ENCODE measurements at places on chromosomes 7 and 10.

GRCh38 chr10:27341001-27341400, 100.4 kb upstream of the ACBD5 start:
- DNase-seq: no peak

GRCh38 chr7:31885171-31885570, 185.0 kb downstream of the PDE1C start:
- DNase-seq: no peak

- no peak for DNase-seq
These were observed 25.7 kb downstream of the C7orf25 start for GRCh38 chr7:42886129-42886528.

- DNase-seq: no peak
These were observed 33.6 kb downstream of the GPER1 start for GRCh38 chr7:1121476-1121875.

- DNase-seq: no peak
These were observed 101.4 kb upstream of the FAM133B start for GRCh38 chr7:92691578-92691977.

- DNase-seq: peak; percentile 14
These were observed 1509.7 kb upstream of the LRRTM3 start for GRCh38 chr10:65416094-65416493.

GRCh38 chr10:27383595-27384542, 120.2 kb upstream of the RAB18 start:
- DNase-seq: peak; percentile 14

DNA sequence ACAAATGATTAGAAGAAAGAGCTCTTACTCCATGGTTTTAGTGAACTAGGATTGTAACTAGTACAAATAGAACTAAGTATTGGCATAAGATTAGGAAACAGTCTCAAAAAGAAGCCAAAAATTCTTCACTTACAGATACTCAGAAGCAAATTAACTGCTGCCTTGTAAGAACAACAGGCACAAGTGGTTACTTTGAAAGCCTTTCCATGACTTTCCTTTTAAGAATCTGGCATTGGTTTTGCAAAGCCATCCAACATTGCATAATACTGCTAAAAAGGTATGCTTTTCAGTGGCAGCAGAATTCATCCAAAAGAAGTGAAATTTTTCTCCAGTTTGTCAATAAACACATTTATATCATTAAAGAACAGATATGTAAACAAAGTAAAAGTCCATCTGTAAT, 126.8 kb upstream of the ODAD2 start:
- DNase-seq: no peak

DNA sequence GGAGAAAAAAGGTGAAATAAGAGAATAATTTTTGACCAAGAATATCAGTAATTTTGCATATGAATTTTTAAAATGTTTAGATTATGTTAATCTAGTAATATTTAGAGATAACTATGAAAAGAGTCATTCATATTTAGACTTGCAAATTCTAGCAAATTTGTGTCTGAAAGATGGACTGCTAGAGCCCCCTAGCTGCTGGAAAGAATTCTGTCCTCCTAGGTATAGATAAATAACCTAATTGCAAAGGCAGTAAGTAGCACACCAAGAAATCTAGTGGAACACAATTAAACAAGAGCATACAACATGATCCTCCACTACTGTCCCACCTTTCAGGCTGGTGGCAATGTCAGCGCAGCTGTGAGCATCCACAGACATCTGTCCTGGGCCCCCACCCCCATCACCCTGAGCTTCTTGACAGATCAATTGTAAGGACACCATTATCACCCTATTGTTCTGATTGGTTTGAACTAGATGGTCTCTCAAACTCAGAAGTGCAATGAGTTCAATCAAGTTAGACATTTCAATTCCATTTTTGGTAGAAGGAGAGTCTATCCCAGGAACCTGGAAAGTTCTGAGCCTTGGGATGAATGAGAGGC, 15.0 kb upstream of the GFRA1 start:
- DNase-seq: peak; percentile 18

GRCh38 chr7:16528520-16528919, 1.9 kb downstream of the LRRC72 start:
- DNase-seq: no peak

DNA sequence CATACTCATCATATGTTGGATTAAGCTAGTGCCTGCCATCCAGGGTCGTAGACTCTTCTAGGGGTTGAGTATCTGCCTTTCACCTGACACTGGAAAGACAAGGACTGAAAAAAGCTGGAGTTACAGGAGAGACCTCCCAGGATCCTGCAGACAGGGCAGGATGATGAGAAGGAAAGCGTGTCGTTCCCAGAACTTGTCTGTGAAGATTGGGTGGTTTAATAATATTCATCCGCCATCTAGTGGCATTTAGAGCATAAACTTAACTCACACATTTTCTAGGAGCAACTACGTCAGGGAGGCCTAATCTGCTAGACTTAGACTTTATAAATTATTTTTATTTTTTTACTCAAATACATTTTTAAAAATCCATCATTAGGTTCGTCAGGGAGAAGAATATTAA, 59.6 kb downstream of the ADRB1 start:
- peak; percentile 53 for DNase-seq

DNA sequence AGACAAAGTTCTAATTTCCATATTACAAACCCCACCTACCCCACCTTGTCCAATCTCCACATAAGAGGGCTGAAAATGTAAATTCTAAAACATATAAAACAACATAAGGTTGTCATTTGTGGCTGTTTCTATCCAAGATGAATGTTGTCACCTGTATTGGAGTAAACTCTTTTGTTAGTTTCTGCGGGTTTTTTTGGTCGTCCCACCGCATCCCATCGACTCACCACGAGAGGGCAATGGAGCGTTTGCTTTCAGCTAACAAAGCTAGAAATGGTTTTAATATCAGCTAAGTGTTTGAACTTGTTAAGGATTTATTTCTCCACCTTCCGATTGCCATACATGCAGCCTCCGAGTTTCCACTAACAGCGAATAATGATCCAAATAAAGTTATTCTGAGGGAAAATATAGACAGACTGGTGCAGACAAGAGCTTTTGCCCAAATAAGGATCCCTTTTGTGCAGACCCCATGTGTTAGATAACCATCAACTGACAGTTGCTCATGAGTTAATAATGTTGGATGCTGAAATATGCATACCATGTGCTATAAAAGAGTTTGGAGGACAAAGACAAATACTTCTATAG, 137.2 kb downstream of the ARID5B start:
- peak; percentile 71 for DNase-seq

GRCh38 chr10:15370856-15371701, at the start of gene FAM171A1:
Gene FAM171A1, minus strand, starts transcription at chr10:15371289. Its CDS starts 237 bp downstream, at chr10:15371052.
- DNase-seq: peak; percentile 86

DNA sequence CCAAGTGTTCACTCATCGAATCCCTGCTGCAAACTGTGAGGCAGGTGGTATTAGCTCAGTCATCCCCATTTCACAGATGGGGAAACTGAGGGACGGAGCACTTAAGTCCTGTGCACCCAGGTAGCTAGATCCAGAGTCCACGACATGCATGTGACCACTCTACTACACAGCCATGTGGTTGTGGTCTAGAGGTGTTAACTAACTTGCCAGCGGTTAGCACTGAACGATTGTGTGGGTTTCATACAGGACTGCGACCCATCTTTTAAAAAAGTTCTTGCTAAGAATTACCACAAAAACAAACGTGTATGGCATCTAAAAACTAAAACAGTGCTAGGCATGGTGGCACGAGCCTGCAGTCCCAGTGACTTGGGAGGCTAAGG, 16.1 kb upstream of the ABCC2 start:
- DNase-seq: no peak

DNA sequence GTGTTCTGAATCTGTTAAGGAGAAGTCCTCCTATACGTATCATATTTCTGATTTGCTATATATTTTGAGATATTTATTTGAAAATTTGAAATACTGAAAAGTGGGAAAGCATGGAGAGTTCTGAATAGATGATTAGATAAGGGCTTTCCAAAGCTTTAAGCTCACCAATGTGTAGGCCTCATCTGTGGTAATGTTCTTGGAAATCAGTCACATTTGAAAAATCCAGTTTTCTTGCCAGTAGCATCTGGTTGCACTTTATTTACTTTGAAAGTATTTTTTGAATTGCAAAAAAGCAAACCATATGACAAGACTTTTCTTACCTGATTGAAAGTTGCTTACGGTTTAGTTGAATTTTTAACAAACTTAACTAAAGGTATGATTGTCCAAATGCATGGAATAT, 21.7 kb downstream of the ADD3 start:
- DNase-seq: no peak

GRCh38 chr7:3119963-3120362, 76.3 kb upstream of the CARD11 start:
- DNase-seq: no peak

DNA sequence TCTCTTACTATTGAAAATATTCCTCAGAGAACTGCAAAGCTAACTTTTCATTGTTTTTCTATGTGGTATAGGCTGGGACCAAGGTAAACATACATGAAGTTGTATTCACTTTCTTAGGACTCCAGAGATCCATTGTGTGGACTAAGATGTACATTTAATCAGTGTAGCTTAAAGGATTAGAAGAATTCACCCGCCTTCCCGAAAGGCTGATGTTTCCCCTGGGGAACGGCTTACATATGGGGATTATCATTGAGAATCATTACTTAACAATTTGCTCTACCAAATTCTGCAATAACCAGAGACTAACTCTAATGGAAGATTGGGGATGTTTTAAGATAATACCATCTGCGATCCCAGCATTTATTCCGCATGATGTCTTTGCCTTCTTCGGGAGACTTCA, 257.1 kb upstream of the KIAA1217 start:
- DNase-seq: no peak

DNA sequence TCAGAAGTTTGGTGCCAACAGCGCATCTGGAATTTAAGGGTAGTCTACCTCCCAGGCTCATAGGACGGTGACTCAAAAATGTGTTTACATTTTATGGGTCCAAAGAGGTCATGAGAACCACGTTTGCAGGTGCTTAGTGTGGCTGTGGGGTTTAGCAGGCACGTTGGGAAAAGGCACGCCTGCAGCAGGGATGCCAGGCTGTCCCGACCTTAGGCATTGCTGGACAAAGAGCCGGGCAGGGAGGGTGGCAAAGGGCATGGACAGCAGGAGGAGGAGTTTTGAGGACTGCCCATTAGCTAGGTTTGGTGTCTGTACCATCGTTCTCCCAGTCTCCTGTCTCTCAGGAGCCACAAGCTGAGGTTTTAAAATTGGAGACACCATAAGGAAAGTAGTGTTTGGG, 104.4 kb downstream of the TRRAP start:
- DNase-seq: no peak

DNA sequence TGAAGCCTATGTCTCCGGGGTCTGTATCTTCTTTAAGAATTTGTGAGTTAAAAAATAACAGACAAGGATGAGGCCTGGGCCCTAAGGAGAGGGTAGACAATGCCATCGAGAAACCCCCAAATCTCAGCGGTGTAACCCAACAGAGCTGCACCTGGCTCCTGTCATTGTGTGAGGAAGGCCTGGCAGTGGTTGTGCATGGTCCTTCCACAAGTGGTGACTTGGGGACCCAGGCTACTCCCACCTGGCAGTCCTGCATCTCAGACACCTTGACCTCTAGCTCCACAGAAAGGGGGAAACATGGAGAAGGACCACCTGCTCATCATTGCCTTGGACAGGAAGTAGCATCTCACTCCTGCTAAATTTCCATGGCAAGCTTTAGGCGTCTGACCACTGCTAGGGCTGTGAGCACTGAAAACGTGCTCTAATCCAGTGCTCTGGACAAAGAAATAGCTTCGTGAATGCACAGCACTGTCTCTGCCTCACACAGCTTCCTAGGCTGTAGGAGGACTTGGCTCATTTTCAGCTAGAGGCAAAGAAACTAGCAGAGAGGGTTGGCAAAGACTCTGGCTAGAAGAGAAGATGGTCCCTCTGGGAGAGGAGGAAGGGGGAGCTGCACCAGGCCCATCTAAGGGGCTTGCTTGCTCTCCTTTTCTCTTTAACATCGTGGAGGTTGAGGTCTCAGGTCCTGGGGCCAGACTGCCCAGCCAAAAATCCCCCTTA, 273.9 kb upstream of the ZMIZ1 start:
- no peak for DNase-seq

GRCh38 chr7:100609958-100610357, 2.4 kb upstream of the MOSPD3 start:
- DNase-seq: no peak

DNA sequence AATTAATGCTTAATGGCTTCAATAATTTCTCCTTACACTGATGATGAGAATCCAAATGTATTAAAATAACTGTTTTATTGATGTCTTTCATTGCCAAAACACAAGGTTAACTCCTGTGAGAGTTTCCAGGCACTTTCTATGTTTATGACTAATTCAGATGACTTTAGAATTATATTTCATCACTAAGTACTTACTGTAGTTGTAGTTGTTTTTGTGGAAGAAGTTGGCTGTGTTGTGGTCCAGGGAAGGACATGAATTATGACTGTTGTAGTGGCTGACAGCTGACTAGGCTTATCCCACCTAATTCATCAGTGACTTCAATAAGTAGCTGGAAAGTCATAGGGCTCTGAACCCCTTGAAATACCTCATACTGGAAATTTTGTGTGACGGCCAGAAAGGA, 254.8 kb downstream of the HGF start:
- no peak for DNase-seq

GRCh38 chr10:11475831-11476434, 135.5 kb downstream of the USP6NL start:
- no peak for DNase-seq

- peak; percentile 83 for DNase-seq
These were observed 11.5 kb upstream of the SP8 start for GRCh38 chr7:20798081-20798693.

DNA sequence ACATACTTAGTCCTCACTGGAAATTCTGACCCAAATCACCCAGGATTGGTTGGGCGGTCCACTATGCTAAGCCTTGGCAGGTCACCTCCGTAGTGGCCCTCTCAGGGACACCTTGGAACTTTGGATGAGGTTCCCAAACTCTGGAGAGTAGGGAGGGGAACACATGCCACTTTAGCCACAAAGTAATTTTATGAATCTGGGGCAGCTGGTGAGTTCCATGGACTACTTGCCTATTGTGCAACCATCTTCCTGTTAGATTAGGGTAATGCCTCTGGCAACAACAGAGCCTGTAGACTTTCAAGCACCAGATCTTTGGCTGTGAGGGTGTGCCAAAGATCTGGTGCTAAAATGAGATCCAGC, 77.7 kb downstream of the ITGB8 start:
- no peak for DNase-seq

- no peak for DNase-seq
These were observed 688.0 kb upstream of the ANKRD30A start for GRCh38 chr10:36437367-36437766.

- DNase-seq: no peak
These were observed 29.5 kb downstream of the ABRAXAS2 start for GRCh38 chr10:124831116-124831515.

- DNase-seq: no peak
These were observed 34.8 kb upstream of the SFMBT2 start for GRCh38 chr10:7445474-7446185.

- DNase-seq: no peak
These were observed 392.8 kb downstream of the DNAJB6 start for GRCh38 chr7:157729566-157729965.

GRCh38 chr7:68250143-68250542, 1253.5 kb downstream of the TYW1 start:
- no peak for DNase-seq

GRCh38 chr7:14734839-14735321, 167.7 kb downstream of the DGKB start:
- DNase-seq: no peak

GRCh38 chr7:127221731-127222130, 31.0 kb downstream of the GRM8 start:
- DNase-seq: no peak

Data from urothelium cell line (cell line).